Activated effector memory CD4-positive, alpha-beta T cell treated with Interleukin-2 at 50 U/mL for 16 hours (primary cell): ENCODE measurements at places on chromosomes 7 and 10.

- DNase-seq: no peak
Observed at GRCh38 chr7:2251841-2252771, 10.1 kb downstream of the NUDT1 start.

DNA sequence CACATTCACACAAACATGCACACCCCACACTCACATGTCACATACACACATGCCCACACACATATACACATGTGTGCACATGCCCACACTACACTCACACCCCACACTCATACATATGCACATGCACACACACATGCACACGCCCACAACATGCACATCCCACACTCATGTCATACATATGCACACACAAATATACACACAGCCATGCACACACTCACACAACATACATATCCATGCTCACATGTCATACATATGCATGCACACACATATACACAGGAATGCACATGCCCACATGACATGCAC is 219.8 kb downstream of the DNAJB6 start:
- no peak for DNase-seq

GRCh38 chr7:9083837-9084236 is 650.4 kb downstream of the NXPH1 start:
- no peak for DNase-seq

GRCh38 chr7:104130726-104131125 is 77.1 kb downstream of the ORC5 start:
- DNase-seq: no peak

DNA sequence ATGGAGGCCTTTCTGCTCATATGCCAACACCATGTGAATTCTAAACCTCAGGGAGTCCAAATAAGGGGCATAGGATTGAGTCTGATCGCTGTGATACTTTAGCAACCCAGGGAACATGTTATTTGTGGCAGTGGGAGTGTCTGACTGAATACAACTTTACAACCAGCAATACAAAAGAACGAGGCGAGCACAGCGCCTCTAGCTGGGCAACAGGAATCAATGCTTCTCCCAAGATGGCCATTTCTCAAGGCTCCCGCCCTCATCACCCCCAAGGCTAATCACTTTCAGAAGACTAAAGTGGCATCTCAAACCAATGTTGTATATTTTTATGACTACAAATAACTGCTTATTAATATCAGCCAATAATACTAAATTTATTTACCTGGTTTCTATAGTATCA is 28.1 kb downstream of the YWHAG start:
- no peak for DNase-seq

- DNase-seq: no peak
Observed at GRCh38 chr7:78716876-78717275, 736.6 kb downstream of the MAGI2 start.

DNA sequence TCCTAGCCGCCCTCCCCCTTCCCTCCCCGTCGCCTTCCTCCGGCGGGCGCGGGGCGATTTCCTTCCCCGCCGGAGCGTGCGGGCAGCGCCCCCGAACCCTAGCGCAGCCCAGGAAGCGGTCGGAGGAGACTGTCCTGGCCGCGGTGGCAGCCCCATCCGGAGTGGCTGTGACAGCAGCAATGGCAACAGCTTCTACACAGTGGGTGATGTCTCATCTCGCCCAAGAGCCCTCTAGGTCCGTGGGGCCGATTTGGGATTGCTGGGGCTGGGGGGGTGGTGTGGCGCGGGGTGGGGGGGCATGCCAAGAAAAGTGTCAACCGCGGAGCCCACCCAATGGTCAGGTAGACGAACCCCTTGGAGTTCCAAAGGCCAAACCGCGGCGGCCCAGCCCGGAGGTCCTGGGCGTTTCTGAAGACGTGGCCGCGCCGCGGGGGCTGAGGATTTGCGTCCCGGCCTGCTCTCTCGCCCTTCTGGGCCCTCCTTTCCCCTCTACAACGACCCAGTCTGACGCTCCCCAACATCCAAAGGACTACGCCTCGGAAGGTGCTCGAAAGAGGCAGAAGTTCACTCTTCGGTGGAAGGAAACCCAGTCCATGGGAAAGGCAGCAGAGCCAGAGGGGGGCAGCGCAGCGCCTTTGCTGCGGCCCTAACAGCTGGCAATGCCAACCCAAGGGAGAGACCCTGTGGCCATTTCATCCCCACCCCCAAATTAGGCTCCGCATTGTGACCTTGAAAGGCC is 603 bp upstream of the TWIST1 start:
- no peak for DNase-seq

DNA sequence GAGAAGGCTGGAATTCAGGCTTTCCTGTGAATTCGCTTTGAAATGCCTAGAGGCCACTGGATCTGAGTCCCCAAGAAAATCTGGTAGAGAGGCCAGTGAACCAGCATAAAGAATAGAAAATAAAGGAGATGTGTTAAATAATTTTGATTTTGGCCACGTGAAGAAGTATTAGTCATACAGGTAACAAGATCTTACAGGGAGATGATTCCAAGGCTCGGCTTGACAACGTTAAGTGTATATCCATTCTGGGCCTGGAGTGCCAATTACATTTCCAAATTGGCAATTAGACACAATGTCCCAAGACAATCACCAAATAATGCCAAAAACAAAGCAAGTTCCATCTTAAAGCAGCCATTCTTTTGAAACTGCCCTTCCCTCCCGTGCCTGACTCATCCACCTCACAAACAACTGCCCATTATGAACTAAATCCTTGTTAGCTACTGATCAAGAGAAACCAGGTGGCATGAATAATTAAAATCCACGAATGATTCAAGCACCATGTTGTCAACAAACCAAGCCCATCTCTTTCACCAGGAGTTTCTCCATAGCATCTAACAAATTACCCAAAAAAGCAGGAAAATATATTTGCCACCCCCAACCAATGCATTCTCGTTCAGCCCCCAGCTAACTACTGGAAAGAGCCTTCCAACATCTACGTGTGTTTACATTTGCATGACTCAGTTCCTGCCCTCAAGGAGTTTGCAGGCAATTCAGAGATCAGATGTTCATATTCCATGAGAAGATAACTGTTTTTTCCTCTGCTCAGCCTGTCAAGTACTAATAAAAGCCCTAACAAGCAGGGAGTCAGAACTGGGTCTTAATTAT is 8.5 kb downstream of the KCNMA1 start:
- DNase-seq: no peak

DNA sequence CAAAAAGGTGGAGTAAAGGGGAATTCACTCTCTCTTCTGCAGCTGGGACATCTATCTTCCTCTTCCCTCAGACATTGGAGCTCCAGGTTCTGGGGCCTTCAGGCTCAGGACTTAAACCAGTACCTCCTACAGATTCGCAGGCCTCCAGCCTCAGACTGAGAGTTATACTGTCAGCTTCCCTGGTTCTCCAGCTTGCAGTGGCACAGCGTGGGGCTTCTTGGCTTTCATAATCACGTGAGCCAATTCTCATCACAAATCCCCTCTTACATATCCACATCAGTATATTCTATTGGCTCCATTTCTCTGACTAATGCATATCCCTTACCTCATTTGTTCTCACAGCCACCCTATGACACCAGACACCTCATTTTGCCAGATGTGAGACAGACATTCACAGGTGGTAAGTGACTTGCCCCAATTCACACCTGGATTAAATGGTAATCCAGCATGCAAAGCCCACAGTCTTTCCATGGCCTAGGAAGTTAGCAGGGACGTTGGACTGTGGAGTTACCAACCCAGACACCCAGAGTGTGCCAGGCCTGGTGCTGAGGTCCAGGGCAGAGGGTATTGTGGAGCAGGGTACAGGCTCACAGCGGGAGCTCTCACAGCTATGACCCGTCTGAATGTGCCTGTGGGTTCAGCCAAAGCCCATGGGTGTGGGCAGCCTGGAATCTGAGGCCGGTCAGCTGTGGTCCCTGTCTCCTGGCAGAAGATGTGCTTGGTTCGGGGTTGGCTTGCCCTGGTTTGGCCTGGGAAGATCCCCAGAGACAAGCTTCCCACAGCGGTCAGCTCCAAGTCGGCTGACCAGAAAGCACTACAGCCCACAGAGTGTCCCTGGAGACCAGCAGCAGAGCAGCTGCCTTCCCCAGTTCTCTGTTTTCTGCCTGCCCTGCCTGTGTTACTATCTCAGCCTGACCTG is 18.4 kb upstream of the ZCCHC24 start:
- DNase-seq: no peak

GRCh38 chr7:92758796-92759431 is 77.5 kb downstream of the CDK6 start:
- DNase-seq: no peak

GRCh38 chr7:25117226-25118047 is 7.6 kb downstream of the CYCS start:
- no peak for DNase-seq

- DNase-seq: no peak
Observed at GRCh38 chr10:122494833-122495232, 33.5 kb downstream of the HTRA1 start.

GRCh38 chr7:9498303-9498702 is 1064.9 kb downstream of the NXPH1 start:
- DNase-seq: no peak

DNA sequence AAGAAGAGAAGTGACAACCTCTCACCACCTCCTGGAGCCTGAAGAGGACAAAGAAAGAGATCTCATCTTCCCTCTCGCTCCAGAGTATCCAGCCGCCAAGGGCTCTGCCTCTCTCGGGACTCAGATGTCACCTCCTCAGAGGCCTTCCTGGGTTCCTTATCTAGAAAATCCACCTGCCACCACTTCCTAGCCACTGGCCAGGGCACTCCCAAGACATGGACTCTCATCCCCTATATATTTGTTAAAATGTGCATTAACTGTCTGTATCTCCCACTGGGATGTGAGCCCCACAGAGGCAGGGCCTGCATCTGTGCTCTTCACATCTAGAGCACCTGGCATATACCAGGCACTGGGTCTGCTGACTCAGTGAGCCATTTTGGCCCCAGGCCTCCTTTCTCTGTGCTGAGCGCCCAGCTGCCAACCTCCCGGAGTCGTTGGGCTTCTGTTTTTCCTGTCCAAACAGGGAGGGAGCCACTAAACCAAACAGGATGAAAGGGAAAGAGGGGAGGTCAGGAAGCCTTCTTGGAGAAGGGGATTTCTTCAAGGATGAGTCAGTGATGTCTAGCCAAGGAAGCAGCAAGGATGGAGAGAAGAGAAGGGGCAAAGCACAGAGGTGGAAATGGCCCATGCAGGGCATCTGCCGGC is 58.9 kb downstream of the KCNMA1 start:
- DNase-seq: no peak

- DNase-seq: no peak
Observed at GRCh38 chr10:45581582-45582385, 90.8 kb downstream of the ZFAND4 start.

DNA sequence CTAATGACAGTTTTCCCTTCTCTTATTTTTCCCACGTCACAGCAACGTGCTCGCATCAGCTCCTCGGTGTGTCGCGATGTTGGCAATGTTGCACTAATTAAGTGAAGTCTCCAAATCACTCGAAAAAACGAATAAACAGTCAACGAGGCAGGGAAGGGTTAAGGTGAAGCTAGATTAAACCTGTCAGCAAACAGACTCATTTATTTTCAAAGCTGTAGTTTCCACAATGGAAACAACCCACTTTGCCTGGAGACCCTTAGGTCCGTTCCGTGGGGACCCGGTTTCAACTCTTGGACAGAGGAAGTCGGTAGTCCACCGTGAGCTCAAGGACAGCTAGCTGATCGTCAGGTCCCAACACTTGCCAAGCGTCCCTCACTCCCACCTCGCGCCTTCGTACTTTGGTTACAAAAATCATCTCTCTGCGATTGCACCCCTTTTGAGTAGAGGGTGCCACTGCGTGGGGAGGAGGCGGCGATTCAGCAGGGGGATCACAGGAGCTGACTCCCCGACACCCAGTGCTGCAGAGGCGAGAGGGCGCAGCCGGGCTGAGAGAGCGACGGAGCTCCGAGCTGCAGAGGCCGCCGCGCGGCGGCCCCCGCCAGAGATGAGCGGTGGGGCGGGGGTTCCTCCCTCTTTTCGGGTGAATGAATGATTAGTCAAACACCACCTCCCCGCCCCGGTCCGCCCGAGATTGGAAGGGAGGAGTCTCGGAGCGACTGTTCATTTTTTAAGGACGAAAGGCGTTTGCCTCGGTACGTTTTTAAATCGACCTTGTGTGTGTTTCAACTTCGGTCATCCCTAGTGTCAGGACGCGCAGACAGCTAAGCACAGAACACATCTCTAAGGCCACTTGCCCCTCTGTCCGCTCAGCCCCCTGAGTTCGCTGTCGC is 1.3 kb upstream of the BMPER start:
- DNase-seq: no peak
